Renal cortex interstitium (tissue), 15 donors: ENCODE measurements at places on chromosomes 6 and 20. TPM values are rescaled to one million over a fixed set of nuclear protein-coding genes. Genes with fewer than 3 reads are reported as not detected.

DNA sequence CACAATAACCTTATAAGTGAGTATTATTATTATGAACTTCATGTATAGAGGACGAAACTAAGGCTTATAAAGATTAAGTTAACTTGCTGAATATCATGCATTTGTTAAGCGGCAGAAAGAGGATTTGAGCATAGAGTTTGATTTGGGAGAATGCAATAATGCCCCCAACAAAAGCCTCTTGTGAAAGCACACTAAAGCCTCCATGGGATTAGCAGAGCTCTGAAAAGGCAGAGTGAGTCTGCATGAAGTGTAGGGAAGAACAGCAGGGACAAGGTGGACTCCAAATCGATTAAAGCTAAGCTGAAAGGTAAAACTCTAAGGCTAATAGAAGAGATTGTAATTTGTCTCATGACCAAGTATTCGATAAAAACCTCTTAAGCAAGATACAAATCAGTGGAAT, 100.3 kb downstream of the SH3BGRL2 start:
- no peak for DNase-seq

GRCh38 chr6:157227202-157228166, 95.8 kb downstream of the TMEM242 start:
- DNase-seq: no peak

DNA sequence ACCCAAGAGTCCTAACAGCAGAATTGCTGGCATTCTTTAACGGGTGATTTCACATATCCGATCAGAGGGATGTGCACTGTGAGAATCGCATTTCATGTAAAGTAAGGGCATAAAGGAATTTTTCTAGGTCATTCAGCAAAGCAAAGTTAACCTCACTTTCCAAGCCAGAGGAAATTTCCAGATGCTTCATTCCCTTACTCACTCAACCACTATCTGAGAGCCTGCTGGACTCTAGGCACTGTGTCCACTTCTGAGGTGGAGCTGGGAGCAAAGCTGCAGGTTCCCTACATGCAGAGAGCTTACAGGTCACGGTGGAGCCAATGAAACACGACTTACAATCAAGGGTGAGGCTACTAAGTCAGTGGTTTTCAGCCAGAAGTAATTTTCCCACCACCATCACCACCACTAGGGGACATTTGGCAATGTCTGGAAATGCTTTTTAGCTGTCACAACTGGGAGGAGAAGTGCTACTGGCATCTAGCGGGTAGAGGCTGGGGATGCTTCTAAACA, 34.5 kb upstream of the TSHZ2 start:
- DNase-seq: no peak

GRCh38 chr6:154388803-154389202, 32.2 kb upstream of the IPCEF1 start:
- no peak for DNase-seq

DNA sequence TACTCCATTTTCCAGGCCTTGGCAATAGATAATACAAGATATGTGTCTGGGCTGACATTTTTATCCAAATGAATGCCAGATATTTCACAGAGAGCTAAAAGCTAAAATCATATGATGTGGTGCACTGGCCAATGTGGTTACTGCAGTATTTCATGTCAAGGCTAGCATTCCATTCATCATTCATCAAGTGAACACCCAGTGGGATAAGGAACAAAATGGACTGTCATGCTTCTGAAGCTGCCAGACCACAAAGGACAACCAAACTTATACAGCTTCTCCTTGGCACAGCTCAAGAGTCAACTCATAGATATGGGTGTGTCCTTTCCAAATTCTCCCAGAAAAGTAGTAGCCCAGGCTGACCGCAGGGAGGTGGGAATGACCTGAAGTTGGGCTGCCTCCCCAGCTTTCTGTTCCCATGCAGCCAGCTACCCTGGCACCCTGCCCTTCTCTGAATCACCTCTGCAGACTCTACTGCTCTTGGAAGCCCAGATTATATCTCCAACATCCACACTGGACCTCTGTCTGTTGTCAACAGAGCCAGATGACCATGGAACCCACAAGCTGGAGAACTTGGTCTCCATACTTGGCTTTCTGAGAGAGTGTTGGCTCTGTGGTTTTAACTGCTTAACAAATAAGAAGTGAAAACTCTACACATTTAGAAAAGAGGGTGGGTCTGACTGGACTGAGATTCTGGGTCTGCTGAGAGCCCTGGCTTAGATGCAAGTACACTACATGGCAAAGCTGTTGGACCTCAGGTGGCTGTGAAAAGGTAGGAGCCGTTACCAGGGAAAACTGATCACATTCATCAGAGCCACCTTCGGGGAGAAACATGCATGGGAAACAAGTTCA, 122.8 kb downstream of the ALDH8A1 start:
- no peak for DNase-seq

GRCh38 chr6:21281366-21281765, 312.2 kb upstream of the SOX4 start:
- no peak for DNase-seq

- DNase-seq: no peak
Observed at GRCh38 chr6:47663462-47664216, 34.7 kb upstream of the ADGRF4 start.

DNA sequence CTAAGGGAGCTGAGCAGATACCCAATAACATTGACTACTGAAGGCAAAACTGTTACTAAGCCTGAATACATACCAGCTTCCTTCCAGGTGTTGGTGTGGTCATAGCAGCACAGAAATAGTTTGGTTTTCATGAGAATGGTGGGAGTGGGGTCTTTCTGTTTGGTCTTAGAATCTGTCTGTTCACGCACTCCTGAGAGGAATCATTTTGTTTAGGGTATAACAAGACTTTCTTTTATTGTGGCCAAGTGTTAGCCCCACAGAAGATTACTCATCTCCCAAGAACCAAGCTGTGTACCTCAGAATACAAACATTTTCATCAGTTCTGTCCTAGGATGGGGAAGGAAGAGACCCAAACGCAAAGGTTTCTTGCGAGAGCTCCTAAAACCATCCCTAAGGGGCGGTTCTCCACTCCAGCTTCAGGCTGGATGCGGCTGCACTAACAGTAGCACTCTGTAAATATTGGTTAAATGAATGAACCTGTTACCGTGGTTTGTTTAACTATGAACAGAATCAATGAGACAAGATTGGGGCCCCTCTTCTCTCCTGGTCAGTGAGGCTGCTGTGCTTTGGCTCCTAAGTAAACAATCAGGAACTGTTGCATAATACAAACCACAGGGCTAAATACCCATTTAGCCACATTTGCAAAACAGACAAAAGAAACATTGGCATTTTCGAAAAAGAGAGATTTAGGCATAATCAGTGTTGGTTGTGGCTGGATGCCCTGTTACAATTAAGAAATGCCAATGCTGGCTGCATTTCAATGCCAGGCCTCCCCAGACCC, 44.9 kb downstream of the SNAP25 start:
- no peak for DNase-seq

DNA sequence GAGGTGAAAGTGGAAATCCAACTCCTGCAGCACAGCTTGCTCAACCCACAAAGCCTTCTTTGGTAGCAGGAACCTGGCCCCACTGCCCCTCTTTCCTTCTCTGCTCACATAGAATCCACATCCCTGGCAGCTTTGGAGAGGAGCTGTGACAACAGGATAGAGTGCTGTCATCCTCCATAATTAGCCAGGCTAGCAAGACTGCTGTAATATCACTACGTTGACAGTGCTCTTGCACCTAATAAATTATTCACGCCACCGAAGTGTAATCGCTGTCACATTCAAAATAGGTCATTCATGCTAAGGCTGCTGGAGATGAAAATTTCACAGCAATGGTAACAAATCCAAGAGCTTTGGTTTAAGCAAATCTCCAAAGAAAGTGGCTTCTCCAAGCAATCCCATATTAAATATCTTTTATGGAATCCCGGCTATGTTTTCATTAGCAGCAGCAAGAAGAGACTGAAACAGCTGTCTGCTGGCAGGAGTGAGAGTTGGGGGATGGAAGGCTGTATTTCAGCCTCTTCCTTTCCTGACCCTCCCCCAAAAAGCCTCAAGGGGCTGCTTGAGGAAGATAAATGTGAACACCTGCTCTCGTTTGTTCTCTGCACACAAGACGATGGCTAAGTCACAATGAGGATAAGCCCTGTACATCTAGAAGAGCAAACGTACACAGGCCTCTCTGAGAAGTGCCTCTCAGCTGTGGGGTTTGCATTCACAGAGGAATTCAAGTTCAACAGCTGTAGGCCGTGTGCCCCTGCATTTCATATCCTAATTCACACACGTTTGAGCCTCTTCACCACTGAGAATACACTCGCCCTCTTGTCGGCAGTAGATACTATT, 16.5 kb downstream of the RIPOR2 start:
- DNase-seq: no peak

GRCh38 chr6:163842467-163842866, 427.9 kb downstream of the QKI start:
- no peak for DNase-seq

GRCh38 chr6:106141441-106142237, 55.5 kb downstream of the PRDM1 start:
- DNase-seq: no peak

GRCh38 chr6:131024565-131024964, 38.5 kb downstream of the EPB41L2 start:
- DNase-seq: no peak

The GTSF1L gene
- polyA plus RNA-seq: not detected

The DAAM2 gene
- polyA plus RNA-seq: 24.2 TPM

The GRM4 gene
- 0.53 TPM for polyA plus RNA-seq

The FHL5 gene
- 0.13 TPM for polyA plus RNA-seq

The PPT2 gene
- 30.5 TPM for polyA plus RNA-seq

The LGSN gene
- 0.52 TPM for polyA plus RNA-seq
